Anterior cingulate cortex (tissue), 58 donors: ENCODE measurements at places on chromosomes 7 and 10.

- DNase-seq = no peak
Observed at GRCh38 chr7:155773531-155773930, 38.7 kb downstream of the SHH start.

DNA sequence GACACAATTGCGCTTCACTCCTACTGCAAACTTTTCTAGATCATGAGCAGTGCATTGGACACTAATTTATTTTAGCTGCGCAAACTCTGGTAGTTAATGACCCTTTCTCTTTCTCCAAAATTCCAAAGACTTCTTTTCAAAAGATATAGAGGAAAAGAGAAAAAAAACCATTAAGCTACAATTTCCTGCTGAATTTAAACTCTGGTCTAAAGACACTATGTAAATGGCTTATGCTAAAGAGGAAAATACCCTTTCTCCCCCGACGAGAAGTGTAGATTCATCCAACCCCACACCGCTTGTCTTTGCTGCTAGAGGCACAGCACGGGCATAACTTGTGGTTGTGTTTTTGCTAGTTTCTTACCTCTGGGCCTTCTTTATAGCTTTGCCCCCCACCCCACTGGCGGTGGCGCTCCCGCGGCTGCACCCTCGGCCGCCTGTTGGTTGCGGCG is 84.1 kb downstream of the SNX10 start:
- no peak for DNase-seq

DNA sequence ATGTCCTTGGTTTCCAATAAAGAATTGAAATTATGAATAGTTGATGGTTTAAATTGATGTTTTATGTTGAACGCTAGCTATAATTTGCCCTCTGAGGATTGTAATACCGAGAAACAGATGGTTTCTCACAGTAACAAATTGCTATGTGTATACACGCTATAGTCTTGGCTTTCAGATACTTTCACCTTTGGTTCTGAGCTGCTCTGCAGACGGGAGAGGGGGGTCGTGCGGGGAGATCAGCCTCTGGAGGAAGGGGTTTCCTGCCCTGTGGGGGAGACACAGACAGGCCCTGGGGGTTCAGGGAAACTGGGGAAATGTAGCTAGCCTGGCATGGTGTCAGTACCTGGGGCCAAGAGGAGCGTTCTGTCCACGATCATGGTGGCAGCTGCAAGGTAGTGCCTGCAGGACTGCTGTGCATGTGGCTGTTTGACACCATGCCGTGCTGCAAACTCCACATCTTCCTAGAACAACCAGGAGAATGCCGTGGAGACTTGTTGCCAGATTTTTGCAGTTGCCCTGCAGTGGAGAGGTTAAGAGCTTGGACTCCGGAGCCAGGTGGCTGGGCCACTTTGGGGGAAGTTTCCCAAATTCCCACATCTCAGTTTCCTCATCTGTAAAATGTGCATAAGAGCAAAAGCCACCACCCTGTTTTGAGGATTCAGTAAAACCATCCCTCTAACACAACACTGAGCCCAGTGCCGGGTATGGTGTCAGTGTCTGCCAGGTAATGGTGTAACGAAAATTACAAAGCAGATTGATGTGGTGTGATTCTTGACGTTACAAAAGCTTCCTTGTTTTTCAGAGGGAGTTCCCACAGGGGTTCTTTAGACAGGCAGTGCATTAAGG is 167.9 kb downstream of the CUX1 start:
- DNase-seq = no peak

GRCh38 chr7:7920481-7920880 is 48.1 kb upstream of the GLCCI1 start:
- no peak for DNase-seq

DNA sequence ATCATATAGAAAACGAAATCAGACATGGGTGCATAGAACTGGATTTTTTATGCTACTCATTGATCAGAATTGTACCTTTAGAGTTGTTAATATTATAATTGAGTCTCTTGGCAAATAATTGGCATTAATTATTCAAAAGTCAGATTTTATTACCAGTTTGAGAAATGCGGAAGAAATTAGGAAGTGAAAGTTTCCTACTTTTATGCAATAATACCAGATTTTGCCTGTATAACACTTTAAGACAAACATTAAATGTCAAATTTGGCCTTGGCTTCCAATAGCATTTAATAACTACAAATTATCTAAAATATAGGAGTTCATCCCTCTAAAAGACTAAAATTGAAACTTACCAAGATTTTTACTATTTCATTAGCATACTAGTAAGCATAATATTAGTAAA is 6.8 kb upstream of the TFEC start:
- no peak for DNase-seq

- DNase-seq = no peak
Observed at GRCh38 chr10:129786216-129786615, 177.9 kb downstream of the EBF3 start.

DNA sequence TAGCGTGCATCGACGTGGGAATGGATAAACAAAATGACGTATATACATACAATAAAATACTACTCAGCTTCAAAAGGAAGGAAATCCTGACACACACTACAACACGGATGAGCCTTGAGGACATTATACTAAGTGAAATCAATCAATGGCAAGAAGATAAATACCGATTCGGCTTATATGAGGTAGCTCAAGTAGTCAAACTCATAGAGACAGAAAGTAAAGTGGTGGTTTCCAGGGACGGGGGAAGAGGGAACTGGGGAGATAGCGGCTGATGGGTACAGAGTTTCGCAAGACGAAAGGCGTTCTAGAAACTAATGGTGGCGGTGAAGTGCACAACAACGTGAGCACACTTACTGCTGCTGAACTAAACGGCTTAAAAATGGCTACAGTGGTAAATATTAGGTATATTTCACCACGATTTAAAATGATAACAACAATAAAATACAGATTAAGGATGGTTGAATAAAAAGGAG is 516.7 kb downstream of the PARD3 start:
- no peak for DNase-seq
